ENCODE measurements at places on chromosomes 2 and 18. TPM values are rescaled to one million over a fixed set of nuclear protein-coding genes. Genes with fewer than 3 reads are reported as not detected.
A peak's percentile ranks its signal among the peaks of the same experiment; 100 is the strongest.

RASGRP3 gene
- 205 TPM for total RNA-seq

DNA sequence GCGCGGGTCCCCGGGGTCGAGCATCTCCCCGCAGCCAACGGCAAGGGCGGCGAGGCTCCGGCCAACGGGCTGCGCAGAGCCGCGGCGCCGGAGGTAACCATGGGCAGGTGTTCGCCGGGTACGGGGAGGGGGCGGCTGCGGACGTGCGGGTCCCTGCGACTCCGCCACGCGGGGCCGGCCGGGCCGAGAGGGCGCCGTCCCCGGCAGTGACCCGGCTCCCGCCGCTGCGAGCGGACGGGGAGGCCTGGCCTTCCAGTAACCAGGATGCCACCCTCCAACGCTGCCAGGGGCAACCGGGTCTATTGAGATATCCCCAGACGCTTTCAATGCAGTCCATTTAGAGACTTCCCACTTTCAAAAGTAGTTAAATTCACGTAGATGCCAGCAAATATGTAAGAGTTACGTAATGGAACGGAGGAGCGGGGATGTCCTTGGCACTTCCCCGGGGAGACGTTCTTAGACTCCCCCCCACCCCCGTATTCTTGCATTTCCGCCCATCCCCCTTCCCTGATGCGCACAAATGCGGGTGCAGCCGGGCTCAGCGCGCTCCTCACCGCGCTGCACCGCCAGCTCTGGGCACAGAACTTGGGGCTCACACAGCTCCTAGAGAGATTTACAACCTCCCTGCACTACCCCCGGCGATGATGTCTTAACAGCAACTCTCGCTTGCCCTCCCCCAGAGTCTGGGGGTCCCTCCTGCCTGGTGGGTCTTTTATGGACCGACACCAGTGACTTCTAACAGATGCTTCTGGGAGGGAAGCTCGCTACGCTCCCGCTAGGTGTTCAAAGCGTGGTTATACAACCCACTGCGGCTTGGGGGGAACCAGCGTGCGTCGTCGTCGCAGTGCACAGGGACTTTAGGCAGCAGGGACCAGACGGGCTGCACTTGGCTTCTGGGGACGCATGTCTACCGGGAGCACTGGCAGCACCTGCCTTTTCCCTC lies 657 bp downstream of the SGPP2 start:
- peak; percentile 32 for DNase-seq
- H3K27me3 ChIP-seq = peaks cover 23% of the 10 kb centered on the region
- H3K4me3 ChIP-seq = peak overlapping the region; percentile 90
- peak overlapping the region; percentile 81 for H3K27ac ChIP-seq
- H3K4me1 ChIP-seq = peaks cover 47% of the 10 kb centered on the region

DNA sequence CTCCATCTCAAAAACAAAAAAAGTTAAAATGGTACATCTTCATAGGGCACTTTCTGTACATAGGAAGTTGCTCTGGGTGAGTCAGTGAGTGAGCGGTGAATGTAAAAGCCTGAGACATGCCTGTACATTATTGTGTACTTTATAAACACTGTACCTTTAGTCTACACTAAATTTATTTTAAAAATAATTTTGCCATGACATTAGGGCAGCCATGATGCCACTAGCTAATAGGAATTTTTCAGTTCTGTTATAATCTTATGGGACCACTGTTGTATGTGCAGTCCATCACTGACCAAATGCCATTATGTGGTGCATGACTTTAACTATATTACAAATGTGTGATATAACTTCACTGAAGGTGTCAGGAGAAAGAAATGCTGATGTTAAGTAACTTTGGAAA lies 11.0 kb upstream of the TXNDC2 start:
- no peak overlapping the region for H3K4me3 ChIP-seq
- H3K27me3 ChIP-seq = peaks cover 20% of the 10 kb centered on the region
- H3K36me3 ChIP-seq = no peaks in the 10 kb centered on the region
- peaks cover 2% of the 10 kb centered on the region for H3K4me1 ChIP-seq

DNA sequence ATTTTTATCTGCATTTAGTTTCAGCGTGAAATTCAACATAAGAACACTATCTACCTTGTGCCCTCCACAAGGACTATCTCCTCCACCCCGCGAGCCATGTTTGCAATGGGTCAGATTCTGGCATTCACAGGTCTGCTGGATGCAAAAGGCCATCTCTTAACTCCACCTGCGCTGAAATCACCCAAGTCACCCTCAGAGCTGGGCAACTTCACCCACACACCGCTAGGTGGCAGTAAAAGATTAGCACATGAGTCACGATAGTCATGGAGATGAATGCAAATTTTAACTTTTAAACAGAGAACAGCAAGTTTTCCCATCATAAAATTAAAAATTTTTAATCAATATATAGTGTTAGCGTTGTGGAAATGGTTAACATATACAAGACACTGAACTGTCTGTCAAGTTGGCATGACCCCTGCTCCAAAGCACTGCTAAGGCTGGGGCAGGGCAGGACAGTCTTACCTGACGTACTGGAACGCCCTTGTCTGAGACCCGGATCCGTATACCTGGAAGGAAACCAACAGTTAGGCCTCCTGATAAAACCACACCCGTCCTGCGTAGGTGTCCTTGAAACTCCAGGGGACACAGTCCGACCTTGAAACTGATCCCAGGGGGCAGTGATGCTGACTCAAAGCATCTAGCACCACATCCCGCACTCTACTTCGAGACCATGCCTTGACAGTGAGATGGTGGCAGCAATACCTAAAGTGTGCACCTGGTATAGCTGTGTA lies 89.6 kb downstream of the UXS1 start:
- no peak for DNase-seq
- no peaks in the 10 kb centered on the region for H3K27me3 ChIP-seq
- peaks cover 2% of the 10 kb centered on the region for H3K4me1 ChIP-seq
- peaks cover 35% of the 10 kb centered on the region for H3K36me3 ChIP-seq
- no peak overlapping the region for H3K4me3 ChIP-seq

DNA sequence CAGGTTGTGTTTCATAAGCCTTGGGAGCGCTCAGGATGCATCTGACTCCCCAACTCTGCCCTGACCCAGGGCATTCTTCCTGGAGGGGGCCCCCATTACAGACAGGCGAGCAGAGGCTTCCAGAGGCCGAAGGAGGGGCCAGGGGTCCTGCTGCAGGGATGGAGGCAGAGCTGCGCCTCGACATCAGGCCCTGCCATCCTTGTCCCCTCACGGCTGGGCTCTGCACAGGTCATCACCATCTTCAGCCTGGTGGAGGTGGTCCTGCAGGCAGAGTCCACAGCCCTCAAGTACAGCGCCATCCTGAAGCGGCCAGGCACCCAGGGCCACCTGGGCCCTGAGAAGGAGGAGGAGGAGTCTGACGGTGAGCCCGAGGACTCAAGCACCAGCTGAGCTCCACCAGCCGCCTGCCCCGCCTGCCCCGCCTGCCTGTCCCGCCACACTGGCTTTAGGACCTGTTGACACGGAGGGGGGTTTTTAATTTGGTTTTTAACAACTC lies 42.3 kb upstream of the ALPP start:
- no peaks in the 10 kb centered on the region for H3K27me3 ChIP-seq
- H3K4me1 ChIP-seq = no peaks in the 10 kb centered on the region
- peak; percentile 8 for DNase-seq
- no peak overlapping the region for H3K4me3 ChIP-seq
- peaks cover 11% of the 10 kb centered on the region for H3K36me3 ChIP-seq
- H3K27ac ChIP-seq = no peak overlapping the region

DNA sequence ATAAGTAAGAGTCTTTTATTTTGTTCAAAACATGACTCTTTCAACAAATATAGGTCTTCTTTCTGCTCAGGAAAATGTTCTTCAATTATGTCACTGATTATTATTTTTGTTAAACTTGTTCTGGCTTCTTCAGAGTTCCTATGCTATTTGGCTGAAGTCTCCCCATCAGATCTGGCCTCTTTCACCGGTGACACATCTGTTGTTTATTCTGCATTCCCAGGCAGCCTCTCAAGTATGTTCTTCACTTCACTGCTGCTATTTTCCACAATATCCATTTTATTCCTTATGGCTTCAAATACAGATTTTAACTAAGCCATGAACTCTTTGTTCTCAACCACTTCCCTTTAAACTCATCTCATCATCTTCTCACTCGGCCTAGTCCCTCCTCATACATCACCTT lies 45.7 kb downstream of the HDAC4 start:
- H3K27me3 ChIP-seq = no peaks in the 10 kb centered on the region
- no peak overlapping the region for H3K4me3 ChIP-seq
- H3K27ac ChIP-seq = no peak overlapping the region
- H3K4me1 ChIP-seq = no peaks in the 10 kb centered on the region
- no peak for DNase-seq
- peaks cover 27% of the 10 kb centered on the region for H3K36me3 ChIP-seq

DNA sequence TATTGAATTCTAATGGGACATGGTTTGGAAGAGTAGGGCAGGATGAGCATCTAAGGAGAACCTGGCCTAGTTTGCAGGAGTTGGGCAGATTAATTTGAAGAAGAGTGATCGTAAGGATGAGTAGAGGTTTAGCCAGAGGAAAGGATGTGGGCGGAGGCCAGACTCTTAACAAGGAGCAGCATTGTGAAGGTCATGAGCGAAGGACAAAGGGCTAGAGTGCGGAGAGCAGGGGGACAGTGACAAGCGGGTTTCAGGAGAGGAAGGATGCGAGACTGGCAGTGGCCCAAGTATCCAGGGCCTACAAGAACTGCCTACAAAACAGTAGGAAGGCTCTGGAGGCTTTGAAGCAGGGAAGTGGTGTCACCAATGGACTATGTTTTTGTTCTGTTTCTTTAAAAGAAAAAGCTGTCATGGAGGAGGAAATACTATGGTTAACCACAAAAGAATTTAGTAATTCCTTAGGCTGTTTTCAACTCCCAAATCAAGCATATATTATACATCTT lies 20.1 kb downstream of the SLC66A3 start:
- no peak overlapping the region for H3K27ac ChIP-seq
- DNase-seq = no peak

GRCh38 chr18:3213300-3214059 lies 6.3 kb downstream of the MYOM1 start:
- no peaks in the 10 kb centered on the region for H3K4me1 ChIP-seq
- H3K4me3 ChIP-seq = no peak overlapping the region
- no peak for DNase-seq
- H3K27ac ChIP-seq = no peak overlapping the region

- H3K4me1 ChIP-seq = no peaks in the 10 kb centered on the region
- no peak for DNase-seq
- H3K27ac ChIP-seq = no peak overlapping the region
- H3K4me3 ChIP-seq = no peak overlapping the region
- no peaks in the 10 kb centered on the region for H3K36me3 ChIP-seq
- H3K27me3 ChIP-seq = no peaks in the 10 kb centered on the region
Observed at GRCh38 chr2:145617906-145618305, 1098.0 kb upstream of the ZEB2 start.

- no peak overlapping the region for H3K27ac ChIP-seq
- no peak overlapping the region for H3K4me3 ChIP-seq
- DNase-seq = no peak
- no peaks in the 10 kb centered on the region for H3K36me3 ChIP-seq
- peaks cover 2% of the 10 kb centered on the region for H3K27me3 ChIP-seq
Observed at GRCh38 chr2:204033611-204034495, 97.3 kb downstream of the ICOS start.

DNA sequence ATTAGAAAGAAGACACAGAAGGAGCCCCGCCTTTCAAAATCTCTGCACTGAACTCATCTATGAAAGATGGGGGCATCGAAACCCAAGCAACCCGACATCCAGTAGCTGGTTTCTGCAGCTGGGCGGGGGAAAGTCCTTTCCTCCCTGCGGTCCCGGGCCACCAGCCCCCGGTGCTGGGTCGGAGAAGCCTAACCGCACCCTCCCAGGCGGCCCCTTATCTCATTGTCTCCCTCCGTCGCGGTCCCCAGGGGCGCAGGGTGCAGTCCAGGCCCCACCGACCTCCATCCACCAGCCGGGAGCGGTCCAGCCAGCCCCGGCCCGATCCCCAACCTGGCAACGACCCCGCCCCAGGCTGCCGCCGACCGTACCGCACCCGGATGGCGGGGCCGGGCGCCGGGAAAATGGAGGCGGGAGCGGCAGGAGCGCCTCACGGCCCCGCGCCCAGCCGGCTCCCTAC lies 452 bp downstream of the RAPH1 start:
- no peak for DNase-seq
- H3K4me3 ChIP-seq = peak overlapping the region; percentile 74
- H3K4me1 ChIP-seq = peaks cover 14% of the 10 kb centered on the region
- no peaks in the 10 kb centered on the region for H3K36me3 ChIP-seq
- H3K27ac ChIP-seq = no peak overlapping the region

DNA sequence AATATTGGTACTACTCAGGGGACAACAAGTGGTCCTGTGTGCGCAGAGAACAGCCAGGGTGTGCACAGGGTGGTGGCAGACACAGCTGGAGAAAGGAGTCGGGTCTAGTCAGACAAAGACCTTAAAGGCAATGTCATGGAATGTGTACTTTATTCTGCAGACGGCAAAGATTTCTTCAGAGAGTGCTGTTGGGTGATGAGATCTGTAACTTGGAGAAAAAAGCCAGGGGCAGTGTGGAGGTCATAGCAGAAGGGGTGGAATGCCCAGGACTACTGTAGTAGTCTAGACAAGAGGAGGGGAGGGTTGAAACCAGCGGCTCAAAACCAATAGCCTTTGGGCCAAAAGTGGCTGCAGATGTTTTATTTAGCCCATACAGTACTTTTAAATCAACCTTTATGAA lies 121.3 kb upstream of the ZFP36L2 start:
- peaks cover 37% of the 10 kb centered on the region for H3K36me3 ChIP-seq
- H3K27ac ChIP-seq = no peak overlapping the region
- H3K27me3 ChIP-seq = no peaks in the 10 kb centered on the region

GRCh38 chr2:52000151-52000855 lies 968.4 kb upstream of the NRXN1 start:
- no peaks in the 10 kb centered on the region for H3K27me3 ChIP-seq
- no peak for DNase-seq
- no peak overlapping the region for H3K4me3 ChIP-seq
